IMR-90 (cell line): ENCODE measurements at places on chromosomes 5 and 9.
A peak's percentile ranks its signal among the peaks of the same experiment; 100 is the strongest.

DNA sequence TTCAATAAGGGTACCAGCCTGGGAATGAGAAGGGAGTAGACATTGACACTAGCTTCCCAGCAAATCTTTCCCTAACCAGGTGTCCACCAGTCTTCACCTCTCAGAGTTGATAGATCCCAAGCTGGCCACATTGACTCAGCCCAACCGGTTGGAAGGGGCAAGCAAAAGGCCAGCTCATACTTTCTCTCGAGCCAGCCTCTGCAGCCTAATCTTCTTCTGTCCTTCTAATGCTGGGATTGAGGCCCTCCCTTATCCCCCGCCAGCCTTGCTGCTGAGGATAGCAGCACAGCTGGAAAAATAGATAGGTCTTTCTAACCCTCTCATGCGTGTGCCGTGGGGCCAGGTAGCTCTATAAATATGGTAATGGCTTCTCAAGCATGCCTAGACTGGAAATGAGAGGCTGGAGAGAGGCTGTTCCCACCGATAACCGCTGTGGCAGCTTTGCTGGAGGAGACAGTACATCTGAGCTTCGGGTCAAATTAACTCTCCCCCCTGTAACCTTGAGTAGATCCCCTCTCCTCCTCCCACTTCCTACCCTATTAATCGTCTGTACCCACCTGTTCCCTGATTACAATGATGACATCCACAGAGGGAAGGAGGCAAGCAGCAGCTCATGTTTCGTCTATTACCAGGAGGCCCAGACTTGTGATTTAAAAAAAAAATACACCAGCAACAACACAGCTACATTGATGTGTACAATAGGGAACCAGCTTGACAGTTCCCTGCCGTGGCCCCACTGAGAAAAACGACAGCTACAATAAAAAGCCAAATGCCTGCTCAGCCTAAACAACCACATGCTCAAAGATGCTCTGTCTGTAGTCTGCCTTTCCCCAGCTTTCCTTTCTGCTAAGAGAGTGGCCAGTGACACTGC is 219.9 kb upstream of the BRINP1 start:
- H3K36me3 ChIP-seq = no peaks in the 10 kb centered on the region
- H3K27ac ChIP-seq = no peak overlapping the region
- H3K4me1 ChIP-seq = no peaks in the 10 kb centered on the region
- no peak overlapping the region for H3K4me3 ChIP-seq
- no peak for DNase-seq
- no peaks in the 10 kb centered on the region for H3K27me3 ChIP-seq

- no peaks in the 10 kb centered on the region for H3K4me1 ChIP-seq
- H3K27ac ChIP-seq = no peak overlapping the region
- no peaks in the 10 kb centered on the region for H3K36me3 ChIP-seq
- DNase-seq = no peak
Observed at GRCh38 chr5:116629168-116629567, 54.5 kb upstream of the SEMA6A start.

DNA sequence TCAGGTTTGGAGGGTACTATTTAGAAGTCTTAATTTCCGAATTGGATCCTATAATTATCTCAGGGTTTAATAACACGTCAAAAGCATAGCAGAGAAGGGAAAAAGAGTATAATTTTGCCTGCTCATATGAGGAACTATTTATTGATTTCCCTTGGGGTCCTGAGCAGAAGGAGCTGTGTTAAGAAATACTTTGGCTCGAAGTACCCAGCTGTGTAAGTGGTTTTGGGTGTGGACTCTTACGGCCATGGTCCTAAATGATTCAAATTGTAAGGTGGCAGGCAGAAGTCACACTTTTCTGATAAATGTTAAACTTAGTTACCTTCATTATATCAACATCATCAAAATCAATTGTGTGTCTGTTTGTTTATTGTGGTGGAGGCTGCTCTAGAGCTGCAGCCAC is 190.4 kb downstream of the MTRR start:
- no peaks in the 10 kb centered on the region for H3K4me1 ChIP-seq
- DNase-seq = no peak
- H3K4me3 ChIP-seq = no peak overlapping the region
- no peaks in the 10 kb centered on the region for H3K36me3 ChIP-seq
- H3K27me3 ChIP-seq = no peaks in the 10 kb centered on the region
- H3K27ac ChIP-seq = no peak overlapping the region

DNA sequence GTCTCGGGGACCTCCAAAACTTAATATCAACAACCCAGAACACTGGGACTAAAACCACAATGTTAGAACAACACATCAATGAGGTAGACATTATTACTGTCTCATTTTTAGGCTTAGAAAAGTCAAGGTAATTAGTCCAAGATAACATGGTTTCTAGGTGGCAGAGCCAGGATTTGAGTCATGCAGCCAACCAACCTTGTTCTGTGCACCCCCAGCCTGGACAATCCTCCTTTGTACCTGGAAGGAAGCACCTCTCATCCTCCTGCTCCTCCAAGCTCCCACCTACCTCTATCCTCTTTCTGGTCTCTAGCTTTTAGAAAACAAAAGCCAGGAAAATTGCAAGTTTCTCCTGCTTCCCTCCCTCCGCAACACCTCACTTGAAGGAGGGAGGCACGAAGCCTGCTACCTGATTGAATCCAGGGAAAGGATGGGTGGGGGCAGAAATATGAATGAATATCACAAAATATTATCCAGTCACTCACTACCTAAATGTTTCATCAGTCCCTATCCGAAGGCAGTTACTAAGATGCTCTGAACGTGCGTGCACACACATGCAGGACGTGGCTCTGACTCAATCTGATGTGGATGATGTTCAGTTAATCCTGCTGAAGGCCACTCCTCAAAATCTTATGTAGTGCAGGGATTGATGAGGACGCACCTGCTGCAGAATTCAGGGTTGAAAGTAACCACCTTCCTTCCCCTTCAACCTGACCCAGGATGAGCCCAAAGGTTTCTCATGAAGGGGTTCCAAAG is 26.3 kb upstream of the TTC1 start:
- H3K4me1 ChIP-seq = peaks cover 5% of the 10 kb centered on the region; the same call in 1 of the 2 replicates
- peaks cover 4% of the 10 kb centered on the region for H3K27me3 ChIP-seq
- no peak overlapping the region for H3K4me3 ChIP-seq
- no peak overlapping the region for H3K27ac ChIP-seq
- no peaks in the 10 kb centered on the region for H3K36me3 ChIP-seq

DNA sequence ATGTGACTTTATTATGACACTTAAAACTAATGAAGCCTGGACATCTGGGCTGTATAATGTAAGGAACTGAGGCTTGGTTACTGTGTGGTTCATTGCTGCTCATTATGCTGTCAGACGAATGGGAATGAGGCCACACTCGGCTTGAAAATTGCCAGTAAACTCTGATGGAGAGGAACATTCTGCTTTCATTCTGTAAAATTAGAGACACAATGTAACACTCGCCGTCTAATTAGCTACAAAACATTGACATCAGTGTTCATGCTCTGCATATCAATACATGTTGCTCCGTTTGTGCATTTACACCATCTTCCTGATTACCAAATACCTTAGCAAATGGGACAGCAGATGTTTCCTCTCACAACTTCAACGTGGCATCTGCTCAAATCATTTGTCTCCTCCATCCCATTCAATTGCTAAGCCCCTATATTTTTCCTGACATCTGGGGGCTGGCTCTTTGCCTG is 133.0 kb downstream of the SLC28A3 start:
- no peaks in the 10 kb centered on the region for H3K36me3 ChIP-seq
- H3K4me3 ChIP-seq = no peak overlapping the region
- H3K27me3 ChIP-seq = peaks cover 3% of the 10 kb centered on the region; the same call in 1 of the 2 replicates

- DNase-seq = no peak
- H3K27me3 ChIP-seq = no peaks in the 10 kb centered on the region
- no peak overlapping the region for H3K27ac ChIP-seq
- H3K4me3 ChIP-seq = no peak overlapping the region
- H3K4me1 ChIP-seq = peaks cover 8% of the 10 kb centered on the region; the same call in 1 of the 2 replicates
Observed at GRCh38 chr5:37811866-37812265, 28.0 kb downstream of the GDNF start.

GRCh38 chr9:138094028-138094427 is 216.4 kb downstream of the CACNA1B start:
- H3K27ac ChIP-seq = no peak overlapping the region
- H3K27me3 ChIP-seq = no peaks in the 10 kb centered on the region
- H3K4me3 ChIP-seq = no peak overlapping the region
- H3K4me1 ChIP-seq = no peaks in the 10 kb centered on the region
- no peak for DNase-seq

DNA sequence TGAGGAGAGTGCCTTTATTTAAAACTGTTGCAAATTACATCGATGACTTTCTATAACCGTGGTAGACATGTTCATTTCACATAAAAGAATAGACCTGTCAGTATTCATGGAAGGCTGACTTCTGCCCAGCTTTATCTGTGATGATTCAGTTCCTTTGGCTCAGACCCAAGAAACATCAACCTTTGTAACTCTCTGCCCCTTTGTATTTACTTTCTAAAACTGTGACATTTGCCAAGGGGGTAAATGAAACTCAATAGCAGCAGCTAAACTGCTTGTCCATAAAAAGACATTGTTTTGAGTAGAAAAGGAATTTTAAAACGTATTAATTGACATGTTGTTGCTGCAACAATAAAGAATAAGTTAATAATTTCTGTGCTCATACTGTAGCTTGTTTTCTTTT is 137.8 kb upstream of the ANKH start:
- peaks cover 11% of the 10 kb centered on the region for H3K4me1 ChIP-seq
- no peak overlapping the region; the same call in 1 of the 2 replicates for H3K27ac ChIP-seq
- peaks cover 2% of the 10 kb centered on the region; the same call in 1 of the 2 replicates for H3K27me3 ChIP-seq
- DNase-seq = peak; percentile 69
- H3K4me3 ChIP-seq = no peak overlapping the region

GRCh38 chr5:96228408-96228807 is 204.6 kb downstream of the PCSK1 start:
- no peak overlapping the region; the same call in 1 of the 2 replicates for H3K27ac ChIP-seq
- peaks cover 9% of the 10 kb centered on the region for H3K4me1 ChIP-seq
- H3K4me3 ChIP-seq = no peak overlapping the region
- peak; percentile 49 for DNase-seq

GRCh38 chr9:76136986-76137385 is 246.5 kb downstream of the PCSK5 start:
- DNase-seq = peak; percentile 81
- H3K27me3 ChIP-seq = no peaks in the 10 kb centered on the region
- no peaks in the 10 kb centered on the region for H3K36me3 ChIP-seq
- peaks cover 6% of the 10 kb centered on the region for H3K4me1 ChIP-seq

GRCh38 chr9:33287087-33287490 is 3.2 kb upstream of the NFX1 start:
- peaks cover 4% of the 10 kb centered on the region; the same call in 1 of the 2 replicates for H3K4me1 ChIP-seq
- peak overlapping the region; percentile 25; the same call in 1 of the 2 replicates for H3K27ac ChIP-seq
- no peak overlapping the region for H3K4me3 ChIP-seq
- peaks cover under 1% of the 10 kb centered on the region; the same call in 1 of the 2 replicates for H3K36me3 ChIP-seq

GRCh38 chr5:1644810-1645571 is 121.2 kb upstream of the LPCAT1 start:
- no peaks in the 10 kb centered on the region for H3K36me3 ChIP-seq
- no peak overlapping the region for H3K27ac ChIP-seq
- H3K4me3 ChIP-seq = no peak overlapping the region

DNA sequence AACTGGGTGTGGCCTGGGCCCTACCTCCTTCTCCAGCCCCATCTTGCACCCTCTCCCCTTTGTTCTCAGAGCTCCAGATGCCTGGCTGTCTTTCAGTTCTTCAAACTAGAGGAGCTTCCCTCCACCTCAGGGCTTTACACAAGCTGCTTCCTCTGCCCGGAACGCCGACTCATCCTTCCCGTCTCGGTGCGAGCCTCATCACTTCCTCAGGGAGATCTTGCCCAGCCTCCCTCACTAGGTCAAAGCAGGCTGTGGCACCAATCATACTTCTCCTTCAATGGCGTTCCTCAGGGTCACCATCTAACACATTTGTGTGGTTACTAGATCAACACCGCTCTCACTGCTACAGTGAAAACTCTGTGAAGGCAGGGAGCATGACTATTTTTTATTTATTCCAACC is 56.2 kb upstream of the ZSWIM6 start:
- no peaks in the 10 kb centered on the region for H3K27me3 ChIP-seq
- H3K4me1 ChIP-seq = peaks cover 29% of the 10 kb centered on the region
- H3K36me3 ChIP-seq = no peaks in the 10 kb centered on the region
- peak overlapping the region; percentile 79 for H3K27ac ChIP-seq

DNA sequence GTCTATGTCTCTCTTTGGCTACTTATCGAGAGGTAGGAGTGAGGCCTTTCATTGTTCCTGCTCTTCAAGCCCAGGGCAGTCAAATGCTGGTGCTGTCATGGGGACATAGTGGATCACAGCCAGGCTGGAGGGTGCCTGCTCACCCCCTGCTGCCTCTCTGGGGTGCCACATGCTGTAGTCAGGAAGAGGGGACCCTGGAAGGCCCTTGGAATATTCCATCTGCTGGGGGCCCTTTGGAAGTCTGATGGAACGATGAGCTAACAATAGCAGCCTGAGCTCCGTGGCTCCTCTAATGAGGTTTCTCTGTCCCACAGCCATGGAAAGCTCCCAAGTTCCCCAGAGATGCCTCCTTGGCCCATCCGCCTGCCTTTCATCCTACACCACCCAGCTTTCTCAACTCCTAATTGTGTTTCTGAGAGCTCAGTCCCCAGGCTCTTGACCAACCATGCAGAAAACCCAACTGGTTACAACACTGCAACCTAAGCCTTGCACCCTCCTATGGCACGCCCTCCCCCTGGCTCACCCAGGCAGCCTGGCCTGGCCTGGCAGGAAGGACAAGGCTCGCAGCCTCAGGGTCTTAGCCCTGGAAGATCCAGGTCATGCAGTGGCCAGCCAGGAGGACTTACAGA is 91.7 kb downstream of the NRG2 start:
- H3K36me3 ChIP-seq = no peaks in the 10 kb centered on the region
- H3K27me3 ChIP-seq = peaks cover 47% of the 10 kb centered on the region
- no peak for DNase-seq
- no peaks in the 10 kb centered on the region for H3K4me1 ChIP-seq
- H3K4me3 ChIP-seq = no peak overlapping the region

DNA sequence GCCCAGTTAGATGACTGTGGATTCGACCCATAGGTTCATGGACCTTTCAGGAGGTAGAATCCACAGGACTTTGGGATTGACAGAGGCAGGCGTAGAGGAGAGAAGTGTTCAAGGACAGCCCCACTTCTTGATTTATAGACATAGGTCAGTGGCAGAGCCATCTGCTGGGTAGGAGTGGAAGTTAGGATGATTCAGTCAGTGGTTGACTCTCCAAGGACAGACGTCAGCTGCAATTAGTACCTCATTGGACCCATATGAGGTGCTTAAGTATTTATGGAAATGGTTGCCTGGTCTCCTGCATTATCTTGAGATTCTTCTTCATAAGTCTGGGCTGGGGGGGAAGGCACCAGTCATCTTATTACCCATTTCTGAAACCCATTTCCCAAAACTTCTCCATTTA is 70.9 kb downstream of the SH3RF2 start:
- H3K27me3 ChIP-seq = no peaks in the 10 kb centered on the region
- H3K4me1 ChIP-seq = no peaks in the 10 kb centered on the region
- no peak overlapping the region for H3K4me3 ChIP-seq
- no peak overlapping the region for H3K27ac ChIP-seq
- no peaks in the 10 kb centered on the region for H3K36me3 ChIP-seq

- H3K27me3 ChIP-seq = no peaks in the 10 kb centered on the region
- no peaks in the 10 kb centered on the region for H3K36me3 ChIP-seq
Observed at GRCh38 chr5:62652225-62652624, 73.6 kb downstream of the LRRC70 start.
